ENCODE measurements at places on chromosomes 7 and 10.

GRCh38 chr10:4138146-4138721 is 353.2 kb upstream of the KLF6 start:
- no peak for DNase-seq

DNA sequence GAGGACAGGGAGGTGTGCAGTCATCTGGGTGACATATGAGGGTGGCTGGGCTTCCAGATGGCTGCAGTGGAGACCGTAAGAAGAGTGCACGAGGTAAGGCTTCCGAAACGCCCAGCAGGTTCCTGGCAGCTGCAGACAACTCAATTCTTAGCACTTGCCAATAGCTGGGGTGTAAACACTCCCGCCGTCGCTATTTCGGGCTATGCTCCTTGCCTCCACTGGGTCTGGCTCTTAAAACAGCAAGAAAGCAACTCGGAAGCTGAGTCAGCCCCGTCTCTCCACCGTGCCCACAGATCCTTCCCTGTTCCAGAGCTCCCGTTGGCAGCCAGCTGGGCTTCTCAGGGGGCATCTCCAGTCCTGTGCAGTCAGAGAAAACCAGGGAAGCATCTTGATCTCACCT is 6.1 kb upstream of the PDGFA start:
- DNase-seq = no peak

GRCh38 chr10:44386546-44387052 is 1.7 kb upstream of the CXCL12 start:
- DNase-seq = peak; percentile 27

DNA sequence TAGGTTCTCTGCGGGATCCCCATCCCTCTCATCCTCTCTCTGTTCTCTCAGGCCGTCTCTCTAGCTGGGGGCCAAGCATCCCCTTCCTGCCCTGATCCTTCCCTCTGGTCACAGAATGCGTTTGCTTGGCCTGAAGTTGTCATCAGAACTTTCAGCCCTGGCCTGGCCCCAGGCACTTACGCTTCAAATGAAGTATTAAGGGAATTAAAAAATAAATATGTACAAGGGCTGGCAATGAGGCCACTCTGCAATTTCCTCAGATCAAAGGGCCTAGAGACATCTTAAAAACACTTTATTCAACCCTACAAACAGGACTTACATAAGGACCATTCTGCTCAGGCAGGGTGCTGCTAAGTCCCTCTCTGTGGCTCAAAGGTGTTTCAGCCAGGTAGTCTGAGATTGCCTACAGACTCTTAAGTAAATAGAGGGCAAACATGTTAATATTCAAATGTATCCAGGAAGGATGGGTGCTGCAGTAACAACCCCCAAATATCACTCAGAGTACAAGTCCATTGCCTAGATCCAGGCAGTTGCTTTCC is 16.0 kb downstream of the SFTPD start:
- no peak for DNase-seq

GRCh38 chr10:132405463-132405991 is 8.5 kb downstream of the PWWP2B start:
- DNase-seq = no peak

- no peak for DNase-seq
Measured at GRCh38 chr7:152392254-152392653, 43.5 kb downstream of the KMT2C start.

DNA sequence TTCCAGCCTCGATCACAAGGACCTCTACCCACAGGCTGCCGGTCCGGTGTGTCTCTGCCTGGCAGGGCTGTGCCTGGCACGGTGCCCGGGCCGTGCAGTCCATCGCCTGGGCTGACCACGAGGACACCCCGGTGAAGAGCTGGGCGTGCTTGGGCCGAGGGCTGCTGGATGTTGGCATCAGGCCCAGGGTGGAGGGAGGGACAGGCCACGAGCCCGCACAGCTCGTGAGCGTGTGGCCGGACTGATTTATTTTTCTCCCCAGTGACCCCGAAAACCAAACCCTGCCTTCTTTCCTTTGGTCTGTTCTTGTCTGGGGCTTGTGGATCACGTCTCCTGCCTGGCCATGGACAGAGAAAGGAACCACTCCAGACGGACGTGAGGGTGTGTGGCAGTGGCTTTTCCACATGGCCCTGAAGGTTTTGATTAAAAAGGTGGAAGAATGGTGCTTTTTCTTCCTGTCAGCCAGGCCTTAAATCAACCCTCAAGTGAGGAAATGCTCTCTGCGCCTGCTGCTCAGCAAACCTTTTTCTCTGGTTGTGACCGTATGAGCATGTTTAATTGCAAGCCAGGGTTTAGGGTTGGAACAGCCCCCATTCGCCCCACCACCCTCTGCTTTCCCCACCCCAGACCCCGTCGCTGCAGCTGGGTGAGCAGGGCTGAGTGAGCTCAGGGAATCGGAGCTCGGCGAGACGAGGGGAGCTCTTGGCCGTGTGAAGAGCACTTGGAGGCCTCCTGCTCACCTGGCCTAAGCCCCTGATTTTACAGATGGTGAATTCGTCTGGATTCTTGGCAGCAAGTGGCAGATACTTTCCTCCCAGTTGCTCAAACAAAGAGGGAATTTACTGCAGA is 130.1 kb downstream of the RGS10 start:
- DNase-seq = no peak

GRCh38 chr7:122312789-122313188 is 8.2 kb upstream of the FEZF1 start:
- DNase-seq = no peak

- no peak for DNase-seq
Measured at GRCh38 chr7:25316366-25316765, 88.1 kb upstream of the NPVF start.

DNA sequence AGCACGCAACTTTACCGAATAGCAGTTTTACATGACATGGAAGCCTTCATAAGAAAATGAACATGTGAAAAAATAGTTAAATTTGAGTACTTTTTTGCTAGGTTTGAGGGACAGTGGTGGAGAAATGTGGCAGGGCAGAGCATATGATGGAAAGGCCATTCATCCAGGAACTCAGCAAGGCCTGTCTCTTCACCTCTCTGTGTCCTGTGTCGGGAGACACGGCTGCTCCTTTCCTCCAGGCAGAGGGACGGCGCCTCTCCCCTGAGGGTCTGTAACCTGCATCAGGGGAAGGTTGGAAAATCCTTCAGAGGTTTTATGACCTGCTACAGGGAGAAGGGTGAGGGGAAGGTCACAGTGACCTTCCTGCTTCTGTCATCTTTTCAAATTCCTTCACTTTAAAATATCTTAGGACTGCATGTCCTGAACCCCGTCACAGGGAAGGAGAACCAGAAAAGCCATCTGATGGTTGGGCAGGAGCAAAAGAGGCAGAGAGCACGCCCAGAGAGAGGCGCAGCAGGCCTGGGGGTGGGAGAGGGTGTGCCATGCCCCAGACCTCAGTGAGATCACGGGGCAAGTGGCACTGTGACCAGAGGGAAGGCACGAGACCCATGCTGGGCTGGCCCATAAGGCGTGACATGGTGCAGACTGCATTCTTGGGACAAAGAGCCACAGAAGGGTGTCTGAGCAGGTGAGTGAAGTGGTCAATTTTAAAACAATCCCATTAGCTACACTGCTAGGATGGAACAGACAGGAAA is 44.0 kb downstream of the GSDME start:
- DNase-seq = no peak

DNA sequence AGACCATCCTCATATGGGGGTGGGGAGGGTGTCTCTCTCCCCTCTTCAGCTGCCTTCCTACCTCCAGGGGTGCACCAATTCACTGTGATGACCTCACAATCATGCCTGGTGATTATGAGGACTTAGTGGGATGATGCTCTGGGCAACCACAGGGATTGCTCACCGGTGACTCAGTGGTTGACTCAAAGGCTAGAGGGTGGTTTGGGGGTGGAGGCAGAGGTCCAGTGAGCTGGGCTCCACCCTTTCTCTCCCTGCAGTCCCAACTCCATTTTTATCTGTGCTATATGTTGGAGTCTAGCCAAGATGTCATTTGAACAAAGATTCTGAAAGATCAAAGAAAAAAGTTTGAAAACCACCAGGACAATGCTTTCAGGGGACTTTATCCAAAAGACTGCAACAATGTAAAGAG is 286.9 kb downstream of the KCNMA1 start:
- DNase-seq = peak; percentile 14

- DNase-seq = no peak
Measured at GRCh38 chr7:68458010-68458908, 1140.0 kb upstream of the AUTS2 start.

GRCh38 chr7:106178593-106179134 is 66.6 kb upstream of the SYPL1 start:
- peak; percentile 1 for DNase-seq

- DNase-seq = no peak
Measured at GRCh38 chr10:4077804-4078203, 292.8 kb upstream of the KLF6 start.

GRCh38 chr10:108684431-108684830 is 1238.9 kb downstream of the XPNPEP1 start:
- DNase-seq = no peak

GRCh38 chr10:1036341-1036791 is 10.7 kb upstream of the IDI2 start:
- peak; percentile 55 for DNase-seq

DNA sequence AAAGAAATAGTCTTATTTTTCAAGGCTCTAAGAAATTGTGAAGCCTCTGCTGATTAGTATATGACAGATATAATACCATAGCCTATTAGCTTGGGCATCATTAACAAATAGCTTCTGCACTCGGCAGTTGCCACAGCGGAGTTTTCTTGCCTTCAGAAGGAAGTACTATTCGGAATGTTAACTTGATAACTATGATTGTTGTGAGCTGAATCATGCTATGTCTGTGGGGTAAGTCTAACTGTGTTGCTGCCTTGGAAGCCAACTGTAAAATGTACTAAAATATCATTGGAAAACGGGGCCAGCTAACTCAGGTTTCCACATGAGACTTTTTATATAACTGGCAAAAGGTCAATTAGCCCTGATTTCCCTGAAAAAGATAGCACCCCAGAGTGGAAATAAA is 93.2 kb downstream of the TWIST1 start:
- DNase-seq = no peak

GRCh38 chr10:104351061-104351702 is 2.5 kb upstream of the CFAP58 start:
- peak; percentile 63 for DNase-seq

- DNase-seq = no peak
Measured at GRCh38 chr10:78981970-78982281, 86.8 kb upstream of the ZMIZ1 start.

- DNase-seq = peak; percentile 46
Measured at GRCh38 chr7:95772298-95772770, at the start of gene DYNC1I1. DYNC1I1 (plus strand) TSS chr7:95772554; CDS start chr7:95804730, 32,176 bp downstream.

GRCh38 chr10:131702531-131703356 is 198.1 kb upstream of the PPP2R2D start:
- no peak for DNase-seq

GRCh38 chr7:25613912-25614311 is 385.6 kb upstream of the NPVF start:
- DNase-seq = no peak

DNA sequence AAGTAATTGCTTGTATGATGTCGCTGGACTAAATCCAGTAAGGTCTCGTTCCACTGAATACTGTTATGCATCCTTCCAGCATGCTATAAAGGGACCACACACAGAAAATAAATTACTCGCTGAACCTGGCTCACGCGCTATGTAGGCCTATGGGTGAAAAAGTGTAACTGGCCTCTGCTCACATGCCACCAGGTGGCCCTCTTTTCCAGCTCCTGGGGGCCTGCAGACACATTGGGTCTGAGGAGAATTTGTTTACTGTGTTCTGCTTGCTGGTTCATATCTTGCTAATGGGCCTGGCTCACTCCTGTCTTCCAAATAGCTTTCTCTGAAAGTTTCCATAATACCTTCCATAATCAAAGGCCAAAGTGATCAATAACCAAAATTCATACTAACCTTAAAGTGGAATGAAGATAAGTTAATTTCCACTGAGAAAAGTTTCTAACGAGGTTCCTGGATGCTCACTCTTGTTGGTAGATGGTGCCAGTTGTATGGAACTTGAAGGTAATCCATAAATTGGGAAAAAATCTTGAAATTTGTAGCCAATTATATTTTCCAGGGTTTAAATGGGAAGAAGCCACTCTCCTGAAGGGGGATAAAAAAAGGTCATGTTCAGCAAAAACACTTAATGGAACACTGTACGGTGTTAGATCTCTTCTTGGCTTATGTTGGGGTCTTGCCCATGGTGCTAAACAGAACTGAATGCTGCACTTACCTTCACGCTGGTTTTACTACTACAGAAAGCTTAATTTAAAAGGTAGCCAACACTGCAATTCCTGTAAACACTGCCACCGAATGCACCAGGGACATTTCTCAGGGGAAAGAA is 27.0 kb upstream of the ZPBP start:
- DNase-seq = peak; percentile 35

All from activated CD4-positive, alpha-beta T cell treated with anti-CD3 and anti-CD28 coated beads, Interleukin-2, amount 50 U/mL, for 16 hours (primary cell).